ENCODE measurements at places on chromosomes 1 and 21.

GRCh38 chr1:13737398-13737797 lies 37.4 kb downstream of the PRDM2 start:
- DNase-seq, result no peak

- no peak for DNase-seq
These were observed 4.1 kb downstream of the TEX38 start for GRCh38 chr1:46675549-46676314.

DNA sequence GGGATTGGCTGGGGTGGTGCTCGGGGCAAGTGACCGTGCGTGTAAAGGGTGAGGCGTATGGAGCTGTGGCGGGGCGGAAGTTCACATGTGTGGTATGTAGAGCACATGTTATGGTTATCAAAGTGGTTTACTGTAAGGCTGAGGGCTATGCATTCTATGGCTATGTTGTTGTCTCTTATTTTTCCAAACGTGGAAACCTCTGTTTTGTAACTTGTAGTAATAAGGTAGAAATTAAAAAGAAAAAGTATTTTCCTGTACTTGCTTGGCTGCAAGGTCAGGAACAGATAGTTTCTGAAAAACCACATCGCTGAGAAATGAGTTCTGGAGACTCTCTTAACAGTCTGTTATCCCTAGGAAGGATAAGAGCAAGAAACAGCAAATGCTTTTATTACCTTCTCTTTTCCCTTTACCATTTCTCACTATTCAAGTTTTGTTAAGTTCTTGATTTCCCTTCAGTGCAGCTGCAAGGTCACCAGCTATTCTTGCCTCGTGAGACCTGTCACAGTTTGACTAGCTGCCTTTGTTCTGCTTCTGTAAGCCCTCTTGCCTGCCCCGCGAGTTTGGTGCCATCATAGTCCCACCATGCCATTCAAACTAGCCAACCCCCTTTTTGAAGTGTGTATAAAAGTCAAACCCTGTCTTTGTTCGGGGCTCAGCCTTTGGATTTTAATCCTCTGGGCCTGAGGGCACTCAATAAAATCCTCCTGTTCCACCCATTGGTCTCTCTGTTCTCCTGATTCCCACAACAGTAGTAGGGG lies 9.5 kb downstream of the RNU1-2 start:
- DNase-seq, result no peak

- no peak for DNase-seq
These were observed 4.6 kb upstream of the EPS8L3 start for GRCh38 chr1:109768335-109768650.

GRCh38 chr1:93328809-93329760 lies 16.6 kb upstream of the DR1 start:
- DNase-seq, result no peak
